ENCODE measurements at places on chromosomes 7 and 10. TPM values are rescaled to one million over a fixed set of nuclear protein-coding genes. Genes with fewer than 3 reads are reported as not detected.
A peak's percentile ranks its signal among the peaks of the same experiment; 100 is the strongest.

DNA sequence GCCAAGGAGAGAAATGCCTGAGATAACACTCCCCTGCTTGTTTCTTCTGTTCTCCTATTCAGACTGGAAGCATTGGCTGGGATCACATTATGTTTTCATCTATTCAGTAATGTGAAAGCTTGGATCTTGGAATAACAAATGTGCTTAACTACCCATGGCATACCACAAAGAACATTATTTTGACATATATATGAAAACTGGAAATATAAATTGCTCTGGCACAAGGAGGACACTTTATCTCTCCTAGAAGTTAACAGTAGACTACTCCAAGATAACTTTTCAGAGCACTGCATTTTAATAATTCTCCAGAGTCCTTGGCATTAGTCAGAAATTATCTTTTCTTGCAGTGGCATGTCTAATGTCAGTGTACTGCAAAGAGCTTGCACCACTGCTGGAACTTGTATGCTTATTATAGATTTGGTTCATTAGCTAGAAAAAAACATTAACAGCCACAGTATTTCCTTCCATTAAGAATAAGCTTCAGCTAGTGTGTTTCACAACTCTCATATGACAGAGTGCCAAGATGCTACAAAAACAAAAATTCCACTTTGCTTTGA lies 169.3 kb upstream of the LRRN3 start:
- DNase-seq, result no peak

GRCh38 chr10:23151071-23151470 lies 41.0 kb upstream of the PTF1A start:
- DNase-seq, result no peak

- DNase-seq, result no peak
These were observed 37.7 kb upstream of the SLC26A4 start for GRCh38 chr7:107622894-107623293.

- no peak for DNase-seq
These were observed 153.8 kb upstream of the HABP2 start for GRCh38 chr10:113399065-113399464.

MBL2 gene
- not detected for total RNA-seq

DNA sequence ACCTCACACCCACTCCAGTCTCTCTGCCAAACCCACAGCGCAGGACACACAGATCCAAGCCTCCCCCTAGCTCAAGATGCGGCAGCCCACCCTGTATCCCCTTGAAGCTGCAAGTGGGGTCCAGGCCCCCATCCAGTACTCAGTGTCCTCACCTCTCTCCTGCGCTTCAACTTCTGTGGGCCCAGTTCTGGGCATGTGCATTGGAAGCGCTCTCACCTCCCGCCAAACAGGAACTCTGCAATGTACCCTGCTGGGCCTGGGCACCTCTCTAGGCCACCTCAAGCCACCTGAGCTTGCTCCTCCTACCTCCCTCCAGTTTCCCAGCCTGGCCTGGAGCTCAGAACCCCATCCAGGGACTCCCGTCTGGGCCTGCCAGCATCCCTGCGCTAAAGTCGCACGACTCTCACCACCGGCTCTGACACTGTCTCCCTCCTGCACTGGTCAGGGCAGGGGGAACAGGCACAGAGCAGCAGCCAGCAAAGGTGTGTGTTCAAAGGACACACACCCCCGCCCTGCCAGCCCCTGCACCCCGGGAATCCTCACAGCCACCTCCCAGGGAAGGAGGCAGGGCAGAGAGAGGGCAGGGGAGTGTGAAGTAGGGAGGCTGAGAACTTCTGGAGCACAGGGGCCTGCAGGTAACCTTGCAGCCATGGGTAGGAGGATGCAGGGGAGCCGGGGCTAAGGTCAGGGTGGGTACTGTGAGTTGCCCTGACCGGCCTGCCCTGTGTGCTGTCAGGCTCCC lies 51.7 kb upstream of the MSMB start:
- no peak for DNase-seq

GRCh38 chr7:132574223-132574622 lies 2.0 kb downstream of the PLXNA4 start:
- no peak for DNase-seq

DNA sequence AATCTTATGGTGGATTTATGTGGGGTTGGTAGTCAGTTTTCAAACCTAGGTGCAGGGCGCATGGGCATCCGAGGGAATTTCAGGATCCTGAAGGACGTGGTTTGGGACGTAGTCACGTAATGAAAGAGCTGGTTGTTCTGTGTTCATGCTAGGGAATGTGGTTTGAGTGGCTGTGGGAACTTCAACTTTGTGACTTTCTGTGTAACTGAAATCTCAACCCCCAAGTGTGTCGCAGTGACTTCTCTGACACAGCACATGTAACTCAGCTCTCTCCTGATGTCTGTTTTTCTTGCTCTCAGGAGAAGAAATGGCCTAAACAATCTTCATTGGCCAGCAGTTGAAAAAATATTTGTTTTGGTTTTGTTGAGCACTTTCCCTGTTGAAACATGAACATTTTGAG lies 199.0 kb downstream of the PTEN start:
- DNase-seq, result no peak

MOGAT3 gene
- not detected for total RNA-seq

GRCh38 chr10:121084016-121084674 lies 233.0 kb downstream of the WDR11 start:
- no peak for DNase-seq

GRCh38 chr10:105188737-105189462 lies 547.8 kb downstream of the SORCS3 start:
- no peak for DNase-seq

OR9A2 gene
- 2.6 TPM for total RNA-seq

CALML5 gene
- not detected for total RNA-seq

NPTX2 gene
- total RNA-seq, result 29.9 TPM

DNA sequence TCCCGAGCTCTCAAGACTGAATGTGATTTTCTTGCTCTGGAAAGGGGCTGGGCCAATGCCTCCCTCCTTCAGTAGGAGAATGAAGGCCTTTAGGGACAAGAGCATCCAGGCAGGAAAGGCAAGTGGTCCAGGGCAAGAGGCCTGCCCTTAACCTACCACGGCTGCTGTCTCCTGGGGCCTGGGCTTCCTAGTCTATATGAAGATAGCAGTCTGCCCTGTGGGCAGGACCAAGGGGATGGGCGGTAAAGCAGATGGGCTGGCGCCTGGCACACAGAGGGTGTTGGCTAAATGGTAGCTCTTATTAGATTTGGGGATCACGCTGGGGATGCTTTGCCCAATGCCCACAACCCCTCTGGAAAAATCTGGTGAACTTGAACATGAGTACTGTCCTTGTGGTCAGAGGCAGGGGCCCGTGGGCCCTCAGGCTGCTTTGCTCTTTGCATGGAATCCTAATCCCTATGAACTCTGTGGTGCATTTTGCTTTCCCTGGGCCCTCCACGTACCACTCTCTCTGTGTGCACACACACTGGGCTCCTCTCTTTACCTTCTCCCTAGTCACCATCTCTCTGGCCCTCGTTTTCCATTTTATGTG lies 20.3 kb downstream of the CHAT start:
- no peak for DNase-seq

- DNase-seq, result no peak
These were observed 11.0 kb upstream of the INSIG1 start for GRCh38 chr7:155286686-155287085.

SLC39A12 gene
- total RNA-seq, result not detected

GRCh38 chr10:119416855-119417254 lies 125.7 kb downstream of the RGS10 start:
- DNase-seq, result peak; percentile 88

DNA sequence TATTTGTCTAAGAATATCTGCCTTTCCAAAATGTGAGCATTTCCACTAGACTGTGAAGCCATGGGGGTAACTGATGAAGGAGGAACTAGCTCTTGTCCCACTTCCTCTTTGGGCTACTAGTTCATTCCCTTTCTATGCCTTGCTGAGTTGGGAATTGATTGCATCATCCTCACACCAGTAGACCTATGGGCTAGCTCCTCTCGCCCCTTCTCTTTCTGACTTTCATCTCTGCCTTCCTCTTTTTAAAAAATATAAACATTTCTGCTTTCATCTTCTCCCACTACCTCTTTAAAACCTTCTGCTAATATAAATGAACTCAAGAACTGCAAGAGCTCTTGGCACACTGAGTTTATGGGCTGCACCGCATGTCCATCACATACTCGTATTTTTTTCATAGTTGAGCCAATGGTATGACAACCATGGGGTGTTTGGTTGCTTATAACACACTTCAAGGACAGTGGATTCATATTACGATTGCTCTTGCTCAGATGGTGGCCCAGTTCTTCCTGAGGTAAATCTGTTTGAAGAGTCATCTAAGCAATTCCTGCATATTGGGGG lies 182.0 kb downstream of the REEP3 start:
- DNase-seq, result peak; percentile 15

CLEC2L gene
- total RNA-seq, result not detected

- DNase-seq, result no peak
These were observed 18.7 kb downstream of the GRID2IP start for GRCh38 chr7:6532516-6532915.

DNA sequence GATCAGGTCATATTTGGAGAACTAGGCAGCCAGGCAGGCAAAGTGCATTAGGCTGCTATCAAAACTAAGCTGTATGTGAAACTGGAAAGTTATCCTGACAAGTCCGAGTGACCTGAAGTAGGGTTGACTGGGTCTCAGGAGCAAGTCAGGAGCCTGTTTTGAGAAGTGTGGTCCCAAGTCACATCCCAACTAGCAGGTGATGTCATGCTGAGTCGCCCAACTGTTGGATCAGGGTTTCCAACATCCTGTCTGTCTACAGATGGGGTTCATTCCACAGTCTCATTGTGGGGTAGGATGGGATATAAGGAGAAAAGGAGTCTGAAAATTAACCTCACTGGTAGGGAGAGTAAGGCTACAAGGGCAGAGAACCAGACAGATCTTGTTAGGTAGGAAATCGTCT lies 27.0 kb downstream of the SLC26A4 start:
- no peak for DNase-seq

CASP7 gene
- total RNA-seq, result 5.7 TPM

GRCh38 chr10:103476046-103476768 lies 2.8 kb downstream of the CALHM3 start:
- DNase-seq, result peak; percentile 84

- no peak for DNase-seq
These were observed 260.3 kb downstream of the ARHGAP12 start for GRCh38 chr10:31668326-31668725.

GIMAP4 gene
- total RNA-seq, result not detected

GRCh38 chr10:70560511-70560941 lies 42.0 kb downstream of the PRF1 start:
- no peak for DNase-seq

GPR26 gene
- total RNA-seq, result 0.07 TPM

- peak; percentile 98 for DNase-seq
These were observed 15.6 kb upstream of the RFC2 start for GRCh38 chr7:74269757-74270277.

DNA sequence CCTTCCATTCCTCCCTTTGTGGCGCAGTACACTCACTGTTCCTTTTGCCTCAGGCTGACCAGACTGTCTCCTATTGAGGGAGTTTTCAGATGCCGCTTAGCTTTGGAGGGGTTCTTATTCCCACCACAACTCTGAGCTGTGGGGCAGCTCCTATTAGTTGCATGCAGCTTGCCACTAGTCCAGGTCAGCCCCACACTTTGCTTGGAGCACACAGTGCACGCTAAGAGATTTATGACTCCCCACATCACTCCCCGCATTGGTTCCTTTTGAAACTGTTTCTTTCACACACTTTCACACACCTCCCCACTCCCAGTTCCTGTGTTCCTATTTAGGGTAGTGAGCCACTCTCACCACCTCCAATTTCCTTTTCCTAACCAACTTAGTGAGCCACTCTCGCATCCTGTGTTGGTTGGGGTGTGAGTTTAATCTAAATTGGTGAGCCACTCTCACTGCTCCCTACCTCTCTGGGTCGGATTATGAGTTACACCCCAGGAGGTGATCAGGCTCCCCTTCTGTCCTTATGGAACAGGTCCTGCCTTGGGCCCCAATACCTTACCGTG lies 10.4 kb upstream of the ZNF485 start:
- no peak for DNase-seq

GRCh38 chr7:72334698-72335097 lies 77.4 kb downstream of the CALN1 start:
- DNase-seq, result peak; percentile 34

DNA sequence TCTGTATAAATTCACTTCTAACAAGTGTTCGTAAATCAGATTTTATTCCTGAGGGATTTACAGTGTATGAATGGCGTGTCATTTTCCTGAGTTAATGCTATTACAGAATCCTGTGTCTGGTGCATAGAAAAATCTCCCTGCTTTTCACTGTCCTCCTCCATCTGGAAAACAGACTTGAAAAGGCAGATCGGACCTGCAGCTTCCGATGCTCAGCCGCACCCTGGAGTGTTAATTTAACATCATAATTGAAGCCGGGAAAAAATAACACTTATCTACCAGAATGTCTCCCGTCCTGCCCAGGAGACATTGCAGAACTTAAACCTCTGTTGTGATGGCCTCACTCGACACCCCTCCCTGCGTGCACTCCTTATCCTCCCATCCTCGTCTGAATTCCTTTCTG lies 442.1 kb upstream of the FOXK1 start:
- DNase-seq, result peak; percentile 44

GRCh38 chr10:70404036-70404786 lies at the start of gene EIF4EBP2:
TSS of gene EIF4EBP2 (plus strand) at chr10:70404145. CDS start at chr10:70404402, 257 bp downstream.
- DNase-seq, result peak; percentile 96

FAM25G gene
- total RNA-seq, result not detected

DNA sequence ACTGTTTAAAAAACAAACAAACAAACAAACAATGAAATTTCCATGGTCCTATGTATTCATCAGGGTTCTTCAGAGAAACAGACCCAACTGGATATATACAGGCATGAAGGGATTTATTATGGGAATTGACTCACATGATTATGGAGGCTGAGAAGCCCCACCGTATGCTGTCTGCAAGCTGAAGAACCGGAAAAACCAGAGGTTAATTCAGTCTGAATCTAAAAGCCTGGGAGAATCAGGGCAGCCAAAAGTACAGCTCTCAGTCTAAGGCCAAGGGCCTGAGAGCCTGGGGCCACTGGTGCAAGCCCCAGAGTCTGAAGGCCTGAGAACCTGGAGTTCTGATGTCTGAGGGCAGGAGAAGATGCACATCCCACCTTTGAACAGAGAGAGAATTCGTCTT lies 163.5 kb downstream of the MDFIC start:
- no peak for DNase-seq

- no peak for DNase-seq
These were observed 93.2 kb downstream of the TWIST1 start for GRCh38 chr7:19024261-19024660.

TCAF2 gene
- total RNA-seq, result 0.28 TPM

THNSL1 gene
- 7.3 TPM for total RNA-seq

DNA sequence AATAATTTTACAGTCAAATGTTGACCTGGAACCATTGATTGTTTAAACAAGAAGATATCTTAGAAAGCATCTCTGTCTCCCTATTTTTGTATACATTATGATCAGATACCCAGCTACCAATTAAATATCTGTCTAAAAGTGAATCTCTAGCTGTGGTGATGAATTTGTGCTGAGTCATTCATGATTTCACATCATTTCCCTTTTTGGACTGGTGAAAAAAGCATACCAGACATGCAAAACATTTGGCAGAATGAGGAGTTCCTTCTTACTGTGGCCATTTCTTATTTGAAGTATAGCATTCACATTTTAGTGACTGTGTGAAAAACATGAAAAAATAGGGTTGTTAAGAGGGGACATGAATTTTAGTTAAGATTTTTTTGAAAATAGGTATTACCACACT lies 98.0 kb upstream of the GATA3 start:
- DNase-seq, result no peak
